ENCODE measurements at places on chromosomes 3 and 15.

GRCh38 chr3:33186524-33187367 lies 31.9 kb downstream of the SUSD5 start:
- DNase-seq, result no peak

- DNase-seq, result no peak
These were observed 5.8 kb downstream of the PDHB start for GRCh38 chr3:58427661-58428361.

DNA sequence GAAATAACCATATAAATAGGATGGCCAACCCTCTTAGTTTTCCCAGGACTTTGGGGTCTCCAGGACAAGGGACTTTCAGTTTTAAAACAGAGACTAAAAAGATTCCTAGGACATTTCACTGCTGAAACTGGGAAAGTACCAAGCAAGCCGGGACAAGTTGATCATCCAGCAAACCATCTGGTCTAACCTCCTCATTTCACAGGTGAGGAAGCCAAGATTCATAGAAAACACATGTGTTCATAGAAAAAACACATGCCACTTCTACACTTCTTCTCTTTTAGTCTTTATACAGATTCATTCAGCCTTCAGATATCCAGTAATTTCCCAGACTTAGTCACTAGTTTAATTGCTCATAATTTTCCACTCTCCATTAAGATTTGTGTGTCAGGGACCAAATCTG lies 165.6 kb upstream of the CCDC54 start:
- no peak for DNase-seq

DNA sequence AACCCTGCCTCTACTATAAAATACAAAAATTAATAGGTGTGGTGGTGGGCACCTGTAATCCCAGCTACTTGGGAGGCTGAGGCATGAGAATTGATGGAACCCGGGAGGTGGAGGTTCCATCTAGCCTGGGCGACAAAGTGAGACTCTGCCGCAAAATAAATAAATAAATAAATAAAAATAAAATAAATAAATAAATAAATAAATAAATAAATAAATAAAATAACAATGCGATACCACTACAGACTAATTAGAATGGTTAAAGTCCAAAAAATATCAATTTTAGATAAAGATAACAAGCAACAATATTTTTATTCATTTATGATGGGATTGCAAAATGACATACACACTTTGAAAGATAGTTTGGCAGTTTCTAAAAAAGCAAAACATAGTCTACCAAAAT lies 1131.5 kb downstream of the SI start:
- no peak for DNase-seq

- no peak for DNase-seq
These were observed 40.6 kb downstream of the WNT7A start for GRCh38 chr3:13839253-13839652.

Measured in keratinocyte (primary cell).